Stimulated activated CD4-positive, alpha-beta T cell treated with anti-CD3 and anti-CD28 coated beads, Interleukin-12 subunit alpha, Interleukin-12 subunit beta, amount 100 ng/mL, for 48 hours (primary cell): ENCODE measurements at places on chromosomes 6 and 20.
A peak's percentile ranks its signal among the peaks of the same experiment; 100 is the strongest.

DNA sequence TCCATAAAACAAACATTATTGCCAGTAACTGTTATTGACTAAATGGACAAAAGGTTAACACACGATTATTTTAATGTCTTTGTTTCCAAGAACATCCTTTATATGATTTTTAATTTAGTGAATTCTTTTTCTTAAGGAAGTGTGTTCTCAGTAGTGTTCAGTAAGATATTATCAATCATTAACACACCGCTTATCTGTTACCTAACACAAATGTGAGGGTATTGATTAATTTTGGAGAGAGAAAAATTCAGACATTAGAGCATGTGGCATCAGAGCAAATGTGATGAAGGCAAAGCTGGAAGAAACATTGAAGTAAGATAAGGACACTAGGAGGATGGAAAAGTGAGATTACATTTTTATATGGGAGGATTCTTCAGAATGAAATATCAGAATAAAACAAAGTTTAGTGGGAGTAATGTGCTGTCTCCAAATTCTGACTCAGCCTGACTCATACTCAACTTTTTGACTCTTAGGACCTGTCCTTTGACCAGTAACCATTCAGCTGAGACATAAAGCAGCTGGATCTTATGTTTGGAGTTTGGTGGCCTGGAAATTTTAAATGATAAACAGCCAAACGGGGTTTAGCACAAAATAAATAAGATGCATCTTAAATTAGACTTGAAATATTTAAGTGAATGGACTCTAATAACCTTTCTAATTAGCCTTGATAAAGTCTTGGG, 348.6 kb downstream of the CD109 start:
- DNase-seq = no peak

GRCh38 chr20:53923566-53924369, 146.6 kb downstream of the BCAS1 start:
- DNase-seq = no peak

- no peak for DNase-seq
These were observed 106.9 kb downstream of the TRDN start for GRCh38 chr6:123529843-123530242.

DNA sequence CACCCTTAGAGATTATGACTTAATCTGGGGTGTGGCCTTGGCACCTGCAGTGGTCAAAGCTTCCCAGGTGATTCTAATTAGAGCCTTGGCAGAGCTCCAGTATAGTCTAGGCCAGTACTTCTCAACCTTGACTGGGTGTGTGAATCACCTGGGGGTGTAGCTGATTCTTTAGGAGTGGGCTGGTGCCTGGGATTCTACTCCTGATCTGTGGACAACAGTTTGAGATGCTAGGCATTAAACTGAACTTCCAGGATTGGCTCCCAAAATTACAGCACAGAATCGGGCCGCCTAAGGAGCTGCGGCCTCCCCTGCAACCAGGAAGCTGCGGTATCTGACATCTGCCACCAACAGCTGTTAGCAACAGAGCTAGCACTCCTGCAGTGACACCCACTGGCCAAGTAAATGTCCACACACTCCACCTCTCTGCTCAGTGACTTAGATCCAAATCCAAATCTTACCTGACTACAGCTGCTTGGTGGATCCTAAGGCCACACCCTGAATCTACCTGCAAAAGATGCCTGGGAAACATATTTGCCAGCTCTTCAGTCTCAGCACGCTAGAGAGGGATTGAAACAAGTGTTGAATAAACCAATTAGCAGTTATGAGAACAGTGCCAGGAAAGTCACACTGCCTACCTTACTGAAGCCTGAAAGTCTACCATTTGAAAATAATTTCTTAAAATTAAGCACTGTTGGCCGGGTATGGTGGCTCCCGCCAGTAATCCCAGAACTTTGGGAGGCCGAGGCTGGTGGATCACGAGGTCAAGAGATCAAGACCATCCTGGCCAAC, 126.7 kb downstream of the UNC5CL start:
- peak; percentile 13 for DNase-seq

GRCh38 chr6:15881150-15881549, 218.3 kb upstream of the DTNBP1 start:
- no peak for DNase-seq

DNA sequence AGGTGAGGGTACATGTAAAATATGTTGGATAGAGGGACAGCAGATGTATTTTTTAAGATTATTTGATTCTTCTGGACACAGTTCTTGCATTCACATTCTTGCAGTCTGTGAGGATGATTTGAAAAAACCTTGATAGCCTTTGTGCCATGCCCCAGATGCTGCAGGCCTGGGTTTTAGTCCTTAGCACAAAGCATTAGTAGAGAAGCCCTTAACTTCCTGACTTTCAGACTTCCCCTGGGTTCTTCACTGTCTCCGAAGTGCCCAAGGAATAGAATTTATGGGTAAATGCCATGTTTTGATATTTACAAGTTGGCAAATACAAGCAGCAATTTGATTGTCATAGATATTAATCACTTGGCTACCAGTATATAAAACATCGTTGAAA, 67.6 kb upstream of the SUPT3H start:
- no peak for DNase-seq

DNA sequence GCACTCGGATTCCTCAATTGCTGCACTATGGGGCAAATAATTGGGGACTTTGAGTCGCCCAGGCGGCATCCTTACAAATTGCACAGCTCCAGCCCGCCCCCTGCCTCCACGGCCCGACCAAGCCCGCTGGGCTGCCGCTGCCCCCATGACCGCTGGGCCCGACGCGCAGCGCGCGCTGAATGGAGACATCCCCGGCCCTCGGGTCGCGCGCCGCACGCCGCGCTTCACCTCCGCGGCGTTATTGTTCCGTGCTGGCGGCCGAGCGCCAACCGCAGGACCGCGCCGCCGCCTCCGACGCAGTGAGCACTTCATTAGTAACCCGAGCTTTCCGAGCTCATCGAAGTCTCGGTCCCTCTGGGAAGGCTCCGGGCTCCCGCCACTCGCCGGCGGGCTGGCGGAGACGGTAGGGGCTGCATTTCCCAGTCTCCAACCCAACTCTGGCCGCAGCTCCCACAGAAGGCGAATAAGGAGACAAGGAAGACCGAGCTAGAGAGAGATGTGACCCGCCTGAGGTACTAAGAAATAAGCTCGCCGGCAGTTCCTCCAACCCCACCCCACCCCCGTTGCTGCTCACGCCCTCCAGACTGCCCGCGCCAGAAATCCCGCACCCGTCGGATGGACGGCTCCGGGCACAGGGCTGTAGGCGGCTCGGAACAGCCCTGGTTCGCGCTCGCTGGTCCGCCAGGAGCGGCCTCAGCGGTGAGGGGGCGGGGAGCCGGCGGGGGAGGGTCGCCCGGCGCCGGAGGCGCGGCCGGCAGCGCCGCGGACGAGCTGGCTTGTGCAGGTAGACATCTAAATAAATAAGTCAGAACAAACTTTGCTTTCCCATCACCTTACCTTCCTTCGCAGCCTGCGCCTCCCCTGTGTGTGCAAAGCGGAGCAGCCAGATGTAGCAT, 703 bp downstream of the EPHA7 start:
- DNase-seq = no peak

GRCh38 chr6:145866456-145867396, 52.1 kb upstream of the FBXO30 start:
- DNase-seq = no peak

DNA sequence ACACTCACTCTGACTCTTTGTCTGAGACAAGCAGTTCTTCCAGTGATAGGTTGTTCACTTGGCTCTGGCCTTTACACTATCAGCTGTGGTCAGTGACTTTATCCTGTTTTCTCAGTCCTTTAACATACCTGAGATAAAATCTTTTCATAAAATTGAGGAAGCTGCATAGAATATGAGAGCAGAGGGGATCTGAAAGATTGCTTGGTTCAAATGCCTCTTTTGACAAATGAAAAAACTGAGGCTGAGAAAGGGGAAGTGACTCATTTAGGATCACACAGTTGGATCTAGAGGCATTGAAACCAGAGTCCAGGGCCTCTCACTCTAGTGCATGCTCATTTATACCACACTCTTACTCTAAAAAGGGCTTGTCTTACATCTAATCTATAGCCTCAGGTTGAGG, 277.0 kb upstream of the TBX18 start:
- DNase-seq = no peak

DNA sequence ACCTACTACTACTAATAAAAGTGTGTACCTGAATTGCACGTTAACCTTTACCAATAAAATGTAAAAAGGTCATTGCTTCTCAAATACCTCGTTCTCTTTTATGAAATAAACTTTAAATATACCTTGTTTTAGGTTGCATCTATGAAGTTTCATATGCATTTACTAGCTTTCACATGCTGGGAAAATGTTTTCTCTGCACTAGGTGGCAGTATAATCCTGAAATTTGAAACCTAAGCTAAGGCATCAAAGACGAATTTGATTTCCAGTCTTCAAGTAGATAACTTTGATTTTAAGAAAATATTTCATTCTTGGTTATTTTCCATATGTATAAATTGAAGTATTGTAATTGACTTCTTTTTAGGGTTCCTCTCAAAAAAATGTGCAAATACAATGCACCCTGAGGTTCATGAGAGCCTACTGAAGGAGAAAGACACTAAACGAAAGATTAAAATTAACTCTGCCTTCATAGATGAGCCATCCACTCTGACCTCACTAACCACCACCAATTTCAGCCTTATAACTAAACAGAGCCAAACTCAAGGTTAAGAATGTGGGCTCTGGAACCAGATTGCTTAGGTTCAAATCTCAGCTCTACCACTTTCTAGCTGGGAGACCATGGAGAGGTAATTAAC, 7.3 kb upstream of the COL9A1 start:
- no peak for DNase-seq

DNA sequence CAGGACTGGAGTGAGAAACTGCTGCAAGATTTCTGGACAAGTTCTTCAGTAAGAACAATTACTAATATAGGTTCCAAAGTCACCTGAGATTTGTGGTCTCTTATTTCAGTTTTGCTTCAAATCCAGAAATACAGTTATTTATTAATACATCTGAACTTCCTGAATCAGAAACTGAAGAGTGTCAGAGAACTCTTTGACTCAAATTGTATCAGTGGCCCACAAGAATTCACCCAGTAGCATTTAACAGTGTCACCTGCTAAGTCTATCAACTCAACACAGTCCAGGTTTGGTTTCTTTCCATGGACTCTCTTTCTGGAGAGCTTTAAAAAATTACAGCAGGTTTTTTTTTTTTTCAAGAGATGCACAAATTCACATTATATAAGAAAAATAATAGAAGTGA, 18.8 kb upstream of the NHSL1 start:
- no peak for DNase-seq

- no peak for DNase-seq
These were observed 123.7 kb upstream of the NHSL1 start for GRCh38 chr6:138622967-138623366.

GRCh38 chr6:150527100-150527499, 72.6 kb upstream of the PLEKHG1 start:
- no peak for DNase-seq

DNA sequence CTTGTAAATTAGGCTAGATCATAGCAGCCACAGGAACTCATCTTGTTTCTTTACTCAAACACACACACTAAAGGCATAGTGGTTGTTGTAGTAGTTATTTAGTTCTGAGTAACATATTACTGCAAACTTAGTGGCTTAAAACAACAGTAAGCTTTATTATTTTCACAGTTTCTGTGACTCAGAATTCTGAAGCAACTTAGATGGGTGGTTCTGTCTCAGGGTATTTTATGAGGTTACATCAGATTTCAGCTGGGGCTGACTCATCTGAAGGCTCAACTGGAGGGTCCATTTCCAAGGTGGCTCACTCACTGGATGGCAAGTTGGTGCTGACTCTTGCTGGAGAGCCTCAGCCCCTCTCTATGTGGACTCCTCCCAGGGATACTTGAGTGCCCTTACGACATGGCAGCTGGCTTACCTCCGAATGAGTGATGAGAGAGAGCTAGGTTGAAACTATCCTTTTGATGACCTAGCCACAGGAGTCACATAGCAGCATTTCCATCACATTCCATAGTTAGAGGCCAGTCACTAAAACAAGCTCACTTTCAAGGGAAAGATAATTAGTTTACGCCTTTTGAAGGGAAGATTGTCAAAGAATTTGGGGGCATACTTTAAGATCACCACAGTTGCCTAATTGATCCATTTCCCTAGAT, 136.5 kb upstream of the PRND start:
- DNase-seq = no peak

GRCh38 chr6:129695373-129696027, 14.5 kb downstream of the ARHGAP18 start:
- no peak for DNase-seq

DNA sequence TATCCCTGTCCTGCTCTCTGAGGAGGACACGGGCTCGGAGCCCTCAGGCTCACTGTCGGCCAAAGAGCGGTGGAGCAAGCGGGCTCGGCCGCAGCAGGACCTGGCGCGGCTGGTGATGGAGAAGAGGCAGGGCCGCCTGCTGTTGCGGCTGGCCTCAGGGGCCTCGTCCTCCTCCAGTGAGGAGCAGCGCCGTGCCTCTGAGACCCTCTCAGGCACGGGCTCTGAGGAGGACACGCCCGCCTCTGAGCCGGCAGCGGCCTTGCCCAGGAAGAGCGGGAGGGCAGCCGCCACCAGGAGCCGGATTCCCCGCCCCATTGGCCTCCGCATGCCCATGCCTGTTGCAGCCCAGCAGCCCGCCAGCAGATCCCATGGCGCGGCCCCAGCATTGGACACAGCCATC, 14.2 kb upstream of the SLC22A7 start:
- DNase-seq = no peak

DNA sequence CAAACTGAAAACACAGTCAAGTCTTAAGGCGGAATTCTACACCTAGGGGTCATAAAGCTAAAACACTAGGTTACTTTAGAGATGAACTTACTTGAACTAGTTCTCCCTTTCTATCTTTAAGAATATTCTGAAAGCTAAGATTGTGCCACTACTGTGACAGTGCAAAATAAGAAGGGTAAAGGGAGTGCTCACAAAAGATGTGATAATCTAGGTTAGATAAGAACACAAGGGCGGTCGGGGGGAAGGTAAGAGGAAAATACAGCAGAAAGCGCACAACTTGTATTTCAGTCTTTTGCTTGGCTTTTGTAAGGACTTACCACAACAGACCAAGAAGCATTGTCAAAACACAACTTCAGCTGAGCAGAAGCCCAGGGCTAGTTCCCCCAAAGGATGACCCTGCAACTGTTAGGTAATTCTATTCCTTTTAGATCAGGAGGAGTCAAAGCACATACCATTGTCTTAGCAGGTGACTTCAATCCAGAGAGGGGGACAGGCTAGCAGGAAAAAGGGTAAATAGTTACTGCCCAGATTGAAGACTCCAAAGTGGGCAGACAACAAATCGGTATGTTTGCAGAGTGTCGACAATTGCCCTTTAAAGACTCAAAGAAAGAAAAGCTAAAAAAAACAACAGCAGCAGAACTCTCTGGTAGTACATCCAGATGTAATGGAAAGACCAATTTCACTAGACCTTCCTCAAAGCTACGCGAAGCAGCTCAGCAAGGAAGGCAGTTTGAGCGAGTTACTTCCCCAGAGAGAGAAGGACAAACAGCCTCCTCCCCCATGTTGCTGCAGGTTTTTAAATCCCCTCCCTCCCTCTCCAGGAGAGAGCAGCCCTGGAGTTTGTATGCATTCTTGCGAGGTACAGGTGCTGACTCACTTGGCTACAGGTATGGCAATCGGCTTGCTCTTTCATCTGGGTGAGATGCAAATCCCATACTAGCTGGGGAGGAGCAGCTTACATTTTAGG, 59.0 kb downstream of the RIPOR2 start:
- no peak for DNase-seq
